ENCODE measurements at places on chromosomes 6 and 20.

DNA sequence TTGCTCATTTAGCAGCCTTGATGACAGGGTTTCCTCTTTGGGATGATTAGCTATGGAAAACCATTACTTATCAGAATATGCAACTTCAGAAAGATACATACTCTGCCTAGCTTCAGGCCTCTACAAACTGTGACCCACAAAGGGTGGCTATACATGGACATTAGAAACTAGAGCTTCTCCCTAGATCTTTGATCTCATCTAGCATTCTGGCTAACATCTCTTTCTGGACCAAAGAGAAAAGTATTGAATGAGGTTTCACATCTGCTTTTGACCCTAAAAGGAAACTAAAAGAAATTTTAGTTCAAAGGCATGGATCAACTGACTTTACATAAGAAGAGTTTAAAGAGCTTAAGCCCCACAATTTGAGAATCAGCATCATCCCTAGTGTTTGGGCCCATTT, 12.4 kb upstream of the HMGN3 start:
- DNase-seq, result no peak

- DNase-seq, result no peak
These were observed 117.5 kb downstream of the HAO1 start for GRCh38 chr20:7822772-7823171.

DNA sequence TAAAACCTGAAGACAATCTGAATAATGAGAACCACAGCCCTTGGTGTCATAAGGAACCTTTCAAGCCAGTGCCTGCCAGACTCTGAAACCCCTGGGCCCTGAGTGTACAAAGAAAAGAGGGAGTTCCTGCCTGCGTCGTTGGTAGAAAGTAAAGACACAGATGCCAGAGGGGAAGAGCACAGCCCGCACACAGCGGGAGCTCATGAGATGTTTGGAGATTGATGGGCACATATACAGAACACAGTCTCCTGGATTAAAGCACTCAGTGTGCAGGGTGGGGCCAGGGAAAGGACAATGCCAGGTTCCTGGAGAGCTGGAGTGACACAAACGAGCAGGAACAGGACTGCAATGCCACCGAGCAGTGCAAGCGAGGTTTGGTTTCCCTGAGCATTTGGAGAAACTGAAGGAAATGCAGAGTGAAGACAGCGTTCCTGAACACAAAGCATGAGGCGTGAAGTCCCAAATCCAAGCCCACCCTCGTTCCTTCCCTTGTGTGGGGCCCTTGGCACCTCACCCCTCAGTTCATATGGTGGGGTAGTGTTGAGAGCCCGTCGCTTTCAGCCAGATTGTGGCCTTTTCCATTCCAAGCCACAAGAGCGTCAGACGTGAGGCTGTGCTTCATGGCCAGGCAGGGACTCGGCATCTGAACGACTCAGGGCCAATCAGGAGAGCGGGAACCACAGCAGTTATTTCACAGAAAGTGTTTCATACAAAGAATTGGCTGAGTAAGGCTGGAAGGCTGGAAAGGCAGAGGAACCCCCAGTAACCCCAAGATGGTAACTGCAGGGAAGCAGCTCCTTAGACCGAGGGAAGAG, 41.0 kb upstream of the RPS6KA2 start:
- DNase-seq, result no peak

DNA sequence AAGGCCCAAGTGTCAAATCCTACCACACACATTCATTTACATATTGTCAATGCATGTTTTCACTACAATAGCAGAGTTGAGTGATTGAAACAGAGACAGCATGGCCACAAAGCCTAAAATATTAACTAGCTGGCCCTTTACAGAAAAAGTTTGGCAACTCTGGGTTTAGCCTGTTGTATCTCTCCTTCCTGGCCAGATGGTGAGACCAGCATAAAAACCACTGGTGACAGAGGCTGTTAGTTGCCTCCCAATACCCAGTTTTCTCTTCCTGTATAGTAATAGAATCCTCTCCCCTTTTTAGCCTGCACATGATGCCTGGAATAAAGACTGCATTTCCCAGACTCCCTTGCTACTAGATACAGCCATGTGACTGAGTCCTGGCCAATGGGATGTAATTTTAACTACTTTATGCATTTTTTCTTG, 100.0 kb upstream of the TAB2 start:
- DNase-seq, result no peak

GRCh38 chr20:56363491-56363890, 4.7 kb downstream of the FAM210B start:
- DNase-seq, result no peak

DNA sequence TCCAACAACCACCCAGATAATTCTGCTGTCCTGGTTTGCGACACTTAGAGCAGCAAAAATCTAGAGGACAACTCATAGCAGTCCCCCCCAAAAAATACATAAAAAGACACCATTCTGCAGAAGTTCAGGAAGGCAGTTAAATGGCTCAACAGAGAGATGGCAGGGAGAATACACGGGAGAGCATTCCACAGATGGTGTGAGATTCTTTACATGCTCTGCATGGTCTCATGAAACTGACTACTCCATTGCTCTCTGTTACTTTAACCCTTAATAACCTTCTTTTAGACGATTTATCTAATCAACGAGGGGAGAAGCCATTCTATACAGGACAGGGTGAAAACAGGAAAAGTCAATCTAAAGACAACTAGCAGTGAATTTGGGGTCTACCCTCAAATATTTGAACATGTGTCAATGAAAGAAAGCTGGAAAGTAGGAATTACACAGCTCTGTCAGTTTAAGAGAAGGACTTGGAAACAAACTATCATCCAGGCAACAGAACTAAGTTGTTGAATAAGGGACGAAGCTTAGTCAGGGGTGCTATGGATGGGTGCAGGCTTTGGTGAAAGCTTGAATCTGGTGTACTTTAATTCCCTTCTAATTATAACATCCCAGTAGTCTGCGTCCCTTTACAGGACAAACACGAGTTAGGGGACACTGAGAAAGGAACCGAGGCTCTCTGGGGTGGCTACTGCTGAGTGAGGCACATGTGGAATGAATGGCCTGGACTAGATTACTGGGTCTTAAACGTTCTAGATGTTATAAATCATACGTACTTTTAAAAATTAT, 5.1 kb downstream of the PERP start:
- no peak for DNase-seq

GRCh38 chr6:156113631-156114030, 658.0 kb upstream of the NOX3 start:
- no peak for DNase-seq

DNA sequence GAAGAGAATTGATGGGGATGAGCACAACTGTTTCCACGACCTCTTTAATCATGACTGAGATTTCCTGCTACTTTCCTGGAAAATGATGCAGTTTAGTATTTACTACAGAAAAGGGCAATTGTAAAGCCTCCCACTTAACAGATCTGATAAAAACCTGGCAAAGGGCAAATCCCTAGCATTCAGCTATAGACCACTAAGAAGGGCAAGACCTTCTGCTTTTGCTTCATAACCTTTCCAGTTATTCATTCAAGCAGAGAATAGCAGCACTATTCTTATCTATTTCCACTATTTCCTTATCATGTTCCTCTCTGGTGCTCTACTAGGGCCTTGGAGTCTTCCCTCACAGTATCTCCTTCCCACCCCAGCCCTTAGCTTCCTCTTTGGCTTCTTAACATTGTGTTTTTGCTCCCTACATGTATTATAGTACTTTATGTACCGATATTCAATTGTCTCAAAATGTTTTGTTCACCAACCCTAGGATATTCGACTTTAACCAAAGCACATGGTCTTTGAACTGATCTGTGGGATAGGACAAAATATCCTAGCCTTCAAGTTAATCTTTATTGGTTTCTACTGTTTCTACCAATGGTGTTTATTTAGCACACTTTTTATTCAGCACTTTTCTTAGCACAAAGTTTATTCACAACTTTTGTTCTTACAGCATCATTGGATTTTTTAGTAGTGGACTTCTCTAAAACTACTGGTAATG, 32.7 kb upstream of the MANEA start:
- DNase-seq, result no peak
